Suppressor macrophage treated with lipopolysaccharide for 4 hours (primary cell): ENCODE measurements at places on chromosomes 13 and 19.

GRCh38 chr13:23268441-23268840 lies 87.7 kb downstream of the SGCG start:
- peak; percentile 14 for DNase-seq

DNA sequence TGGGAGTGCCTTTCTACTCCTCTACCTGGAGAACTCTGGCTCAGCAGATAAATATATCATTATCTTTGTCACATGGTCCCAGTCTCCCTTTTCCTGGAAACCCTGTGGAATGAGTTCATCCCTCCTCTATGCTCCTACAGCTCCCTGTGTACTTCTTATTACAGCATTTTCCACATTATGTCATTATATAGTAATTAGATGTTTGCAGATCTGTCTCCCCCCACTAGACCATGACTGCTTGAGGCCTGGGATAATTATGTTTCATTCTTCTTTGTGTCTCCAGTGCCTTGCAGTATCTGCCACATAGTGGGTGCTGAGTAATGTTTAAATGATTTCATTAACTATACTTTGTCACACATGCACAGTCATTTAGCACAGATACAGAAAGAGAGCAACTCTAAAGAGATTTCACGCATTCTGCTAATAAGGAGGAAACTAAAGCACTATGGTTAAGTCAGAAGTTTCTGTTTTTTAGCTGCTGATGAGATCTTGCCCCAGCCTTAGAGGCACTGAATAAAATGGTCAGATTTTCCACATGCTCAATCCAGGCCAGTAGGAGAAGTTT lies 66.1 kb upstream of the DIAPH3 start:
- DNase-seq: no peak

- DNase-seq: no peak
Observed at GRCh38 chr19:1310853-1311180, 25.1 kb downstream of the EFNA2 start.

- no peak for DNase-seq
Observed at GRCh38 chr19:11300811-11301120, 4.8 kb downstream of the TSPAN16 start.

DNA sequence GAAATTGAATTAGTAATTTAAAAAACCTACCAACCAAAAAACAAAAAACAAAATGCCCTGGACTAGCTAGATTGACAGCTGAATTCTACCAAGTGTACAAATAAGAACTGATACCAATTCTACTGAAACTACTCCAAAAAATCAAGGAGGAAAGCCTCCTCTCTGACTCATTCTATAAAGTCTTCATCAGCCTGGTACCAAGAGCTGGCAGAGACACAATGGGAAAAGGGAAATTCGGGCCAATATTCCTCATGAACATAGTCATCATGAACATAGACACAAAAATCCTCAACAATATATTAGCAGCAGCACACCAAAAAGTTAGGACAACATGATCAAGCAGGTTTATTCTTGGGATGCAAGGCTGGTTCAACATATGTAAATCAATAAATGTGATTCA lies 2667.7 kb upstream of the PCDH20 start:
- DNase-seq: no peak

- peak; percentile 68 for DNase-seq
Observed at GRCh38 chr13:51479199-51479523, 26.3 kb upstream of the INTS6 start.

- no peak for DNase-seq
Observed at GRCh38 chr13:50539791-50540530, 303.5 kb downstream of the DLEU7 start.

DNA sequence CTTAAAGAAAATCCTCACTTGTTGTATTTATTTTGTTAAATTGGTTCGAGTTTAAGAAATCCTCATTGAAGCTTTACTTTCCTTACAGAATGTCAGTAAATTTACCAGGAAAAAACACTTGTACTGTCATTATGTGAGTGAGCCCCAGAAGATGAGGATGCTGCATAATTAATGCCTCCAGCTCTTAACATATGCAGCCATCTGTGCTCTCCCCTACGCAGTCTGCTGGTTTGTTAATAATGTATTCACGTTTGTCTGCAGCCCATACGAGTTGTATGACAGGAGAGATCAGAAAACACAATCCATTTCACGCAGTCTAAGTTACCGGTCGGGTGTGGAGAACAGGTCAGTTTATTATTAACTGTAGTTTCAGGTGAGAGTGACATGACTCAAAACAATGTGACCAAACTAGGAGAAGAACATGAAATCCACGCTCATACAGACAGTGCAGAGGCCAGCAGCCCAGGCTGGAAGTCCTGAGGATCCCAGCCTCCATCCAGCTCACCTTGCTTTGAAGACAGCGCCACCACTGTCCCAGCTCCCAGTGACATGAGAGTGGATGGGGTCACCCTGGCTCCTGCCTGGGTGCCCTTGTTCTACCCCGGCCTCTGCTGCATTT lies 19.8 kb upstream of the ATP11A start:
- no peak for DNase-seq

DNA sequence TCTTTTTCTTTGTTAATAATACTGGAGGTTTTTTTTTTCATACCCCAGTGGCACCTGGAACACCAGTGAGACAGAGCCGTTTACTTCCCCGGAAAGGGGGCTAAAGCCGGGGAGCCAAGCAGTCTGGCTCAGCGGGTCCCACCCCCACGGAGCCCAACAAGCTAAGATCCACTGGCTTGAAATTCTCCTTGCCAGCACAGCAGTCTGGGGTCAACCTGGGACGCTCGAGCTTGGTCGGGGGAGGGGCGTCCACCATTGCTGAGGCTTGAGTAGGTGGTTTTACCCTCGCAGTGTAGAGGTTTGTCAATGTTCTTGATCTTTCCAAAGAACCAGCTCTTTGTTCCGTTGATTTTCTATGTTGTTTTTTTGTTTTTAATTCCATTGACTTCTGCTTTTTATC lies 94.6 kb upstream of the DIAPH3 start:
- DNase-seq: no peak

- no peak for DNase-seq
Observed at GRCh38 chr13:91467236-91467635, 68.8 kb downstream of the GPC5 start.

DNA sequence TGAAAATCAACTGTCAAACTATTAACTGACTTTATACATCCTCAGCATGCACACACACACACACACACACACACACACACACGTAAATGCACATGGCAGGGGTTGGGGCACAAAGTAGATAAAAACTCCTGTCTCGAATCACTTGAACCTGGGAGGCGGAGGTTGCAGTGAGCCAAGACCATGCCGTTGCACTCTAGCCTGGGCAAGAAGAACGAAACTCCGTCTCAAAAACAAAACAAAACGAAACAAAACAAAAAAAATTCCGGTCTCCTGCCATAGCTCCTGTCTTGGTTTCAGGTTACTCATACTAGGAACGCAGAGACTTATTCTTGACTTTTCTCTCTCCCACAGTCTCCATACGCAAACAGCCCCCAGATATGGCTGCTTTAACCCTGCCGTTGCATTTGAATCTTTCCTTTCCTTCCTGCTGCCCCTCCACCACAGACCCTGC lies 148.9 kb downstream of the SHISA2 start:
- no peak for DNase-seq

GRCh38 chr19:40530091-40530901 lies 46.4 kb upstream of the SHKBP1 start:
- DNase-seq: no peak

GRCh38 chr13:39688699-39689405 lies 33.4 kb downstream of the COG6 start:
- no peak for DNase-seq

DNA sequence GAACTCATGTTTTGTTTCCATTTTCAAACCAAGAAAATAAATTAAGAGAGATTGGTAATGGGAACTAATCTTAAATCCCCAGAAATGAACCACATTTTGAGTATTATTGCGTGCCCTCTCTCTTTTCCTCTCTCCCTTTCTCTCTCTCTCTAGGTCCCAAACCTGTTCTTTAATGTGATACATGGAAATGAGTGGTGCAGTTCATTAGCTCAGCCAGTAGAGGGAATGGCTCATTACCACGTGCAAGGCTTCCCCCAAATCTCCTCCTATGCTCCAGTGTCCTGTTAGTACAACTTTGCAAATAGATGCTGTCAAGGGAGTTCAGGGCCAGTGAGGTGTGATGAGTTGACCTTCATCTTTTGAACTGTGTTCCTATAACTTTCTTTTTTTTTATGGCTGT lies 178.4 kb downstream of the FGF9 start:
- DNase-seq: peak; percentile 12

DNA sequence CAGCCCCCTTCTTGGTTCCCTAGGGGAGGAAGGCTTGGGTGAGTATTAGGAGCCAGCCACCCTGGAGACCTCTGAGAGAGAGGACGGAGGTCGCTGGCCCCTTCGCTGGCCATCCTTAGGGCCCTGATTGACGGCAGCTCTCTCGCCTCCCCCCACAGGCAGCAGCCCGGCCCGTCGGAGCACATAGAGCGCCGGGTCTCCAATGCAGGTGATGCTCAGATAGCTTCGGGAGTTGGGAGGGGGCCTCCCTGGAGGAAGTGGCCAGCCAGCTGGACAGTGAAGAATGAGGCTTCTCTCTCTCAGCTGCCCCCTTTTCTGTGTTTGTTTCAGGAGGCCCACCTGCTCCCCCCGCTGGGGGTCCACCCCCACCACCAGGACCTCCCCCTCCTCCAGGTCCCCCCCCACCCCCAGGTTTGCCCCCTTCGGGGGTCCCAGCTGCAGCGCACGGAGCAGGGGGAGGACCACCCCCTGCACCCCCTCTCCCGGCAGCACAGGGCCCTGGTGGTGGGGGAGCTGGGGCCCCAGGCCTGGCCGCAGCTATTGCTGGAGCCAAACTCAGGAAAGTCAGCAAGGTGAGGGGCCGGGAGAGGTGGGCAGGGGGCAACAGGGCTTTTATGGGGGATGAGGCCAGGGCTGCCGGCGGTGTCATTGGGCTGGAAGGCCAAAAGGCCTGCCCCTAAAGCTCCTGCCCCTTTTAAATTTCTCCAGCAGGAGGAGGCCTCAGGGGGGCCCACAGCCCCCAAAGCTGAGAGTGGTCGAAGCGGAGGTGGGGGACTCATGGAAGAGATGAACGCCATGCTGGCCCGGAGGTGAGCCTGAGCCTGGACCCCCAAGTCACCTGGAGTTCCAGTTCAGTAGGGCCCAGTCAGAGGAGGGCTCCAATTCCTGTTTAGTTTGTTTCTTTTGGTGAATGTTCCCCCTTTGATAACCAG lies 15.0 kb downstream of the VASP start:
- DNase-seq: no peak
